Stomach (tissue), 19 donors: ENCODE measurements at places on chromosomes 13 and 19. TPM values are rescaled to one million over a fixed set of nuclear protein-coding genes. Genes with fewer than 3 reads are reported as not detected.

Gene CEACAM18
- not detected for total RNA-seq

Gene CEACAM4
- not detected for total RNA-seq

Gene PLPP2
- 48.8 TPM for total RNA-seq

Gene SSC5D
- total RNA-seq = 14.7 TPM
